ENCODE measurements at places on chromosomes 1 and 21.

- DNase-seq, result no peak
These were observed 1174.9 kb upstream of the ADGRL4 start for GRCh38 chr1:80181418-80181817.

DNA sequence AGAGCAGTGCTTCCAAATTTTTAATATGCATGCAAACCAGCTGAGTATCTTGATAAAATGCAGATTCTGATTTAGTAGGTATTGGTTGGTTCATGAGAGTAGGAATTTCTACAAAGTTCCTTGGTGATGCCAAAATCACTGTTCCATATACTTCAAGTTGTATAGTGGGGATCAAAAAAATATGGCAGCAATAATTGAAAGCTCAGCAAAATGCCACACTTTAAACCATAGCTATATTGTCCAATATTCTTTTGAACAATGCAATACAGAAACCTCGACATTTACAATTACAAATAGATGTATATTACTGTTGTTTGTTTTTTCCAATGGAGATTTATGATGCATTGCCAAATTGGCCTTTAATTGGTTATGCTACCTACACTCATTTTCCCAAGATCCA lies 55.7 kb upstream of the NCAM2 start:
- DNase-seq, result no peak

DNA sequence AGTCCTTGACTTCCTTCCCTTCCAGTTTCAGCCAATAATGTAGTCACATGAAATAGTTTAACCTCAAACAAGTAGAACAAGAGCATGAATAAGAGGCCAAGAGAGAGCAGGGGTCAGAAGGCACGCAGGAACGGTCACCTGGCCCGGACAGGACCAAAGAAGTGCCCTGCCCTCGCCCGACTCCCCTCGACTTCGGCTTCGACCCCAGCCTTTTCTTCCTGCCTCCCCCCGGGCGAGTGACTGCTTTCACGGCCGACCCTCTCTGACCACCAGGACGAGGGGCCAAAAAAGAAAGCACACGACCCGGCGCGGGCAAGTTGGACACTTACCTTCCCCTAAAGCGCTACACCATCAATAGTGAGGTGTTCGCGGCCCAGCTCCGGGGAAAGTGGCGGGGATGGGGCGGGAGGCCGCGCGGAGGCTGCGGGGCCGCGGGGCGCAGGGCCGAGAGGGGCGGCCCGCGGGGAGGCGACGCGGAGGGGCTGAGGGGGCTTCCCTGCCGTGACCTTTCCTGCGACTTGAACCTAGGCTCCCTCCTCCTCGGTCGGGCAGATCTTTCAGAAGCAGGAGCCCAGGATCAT lies 519 bp downstream of the RERE start:
- peak; percentile 6 for DNase-seq

DNA sequence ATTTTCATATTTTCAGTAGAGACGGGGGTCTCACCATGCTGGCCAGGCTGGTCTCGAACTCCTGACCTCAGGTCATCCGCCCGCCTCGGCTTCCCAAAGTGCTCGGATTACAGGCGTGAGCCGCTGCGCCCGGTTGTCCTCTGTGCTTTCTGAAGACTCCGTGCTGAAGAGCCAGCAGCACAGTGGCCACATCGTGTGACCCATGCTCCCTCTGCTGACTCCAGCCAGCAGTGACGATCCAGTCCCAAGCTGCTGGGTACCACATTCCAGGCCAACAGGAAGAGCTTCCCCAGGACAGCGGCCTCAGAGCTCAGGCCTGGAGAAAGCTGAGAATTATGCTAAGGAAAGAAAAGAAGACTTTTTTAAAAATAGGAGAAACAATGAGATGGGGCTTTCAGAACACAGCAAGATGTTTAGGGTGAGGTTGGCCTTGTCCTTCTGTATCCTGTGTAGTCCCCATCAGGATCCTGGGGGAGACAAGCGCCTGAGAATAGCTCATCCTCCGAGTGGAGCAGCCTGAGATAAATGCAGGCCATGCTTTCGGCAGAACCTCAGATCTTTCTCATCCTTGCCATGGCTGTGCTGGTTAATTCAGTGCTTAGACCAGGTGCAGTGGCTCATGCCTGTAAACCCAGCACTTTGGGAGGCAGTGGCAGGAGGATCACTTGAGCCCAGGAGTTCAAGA lies 207.1 kb downstream of the SLC35F3 start:
- no peak for DNase-seq

GRCh38 chr1:183845681-183846080 lies 40.8 kb downstream of the RGL1 start:
- no peak for DNase-seq

DNA sequence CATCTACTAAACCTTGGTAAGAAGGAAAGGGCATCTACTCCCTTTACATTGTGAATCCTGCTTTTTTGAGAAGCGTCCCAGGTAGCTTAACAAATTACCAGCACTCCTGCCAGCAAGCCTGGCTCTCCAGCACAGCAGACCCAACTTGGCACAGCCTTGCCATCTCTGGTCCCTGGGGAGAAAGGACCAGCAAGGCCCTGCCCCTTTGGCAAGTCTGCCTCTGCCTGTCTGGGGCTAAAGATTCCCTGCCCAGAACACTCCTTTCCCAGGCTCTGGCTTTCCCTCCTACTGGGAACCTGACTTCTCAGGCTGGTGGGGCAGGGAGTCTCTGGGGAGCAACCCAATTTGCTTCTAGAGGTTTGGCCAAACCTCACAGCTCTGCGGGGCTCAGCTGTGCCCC lies 68.5 kb downstream of the ATP2B4 start:
- DNase-seq, result no peak

GRCh38 chr1:36450270-36450918 lies at the start of gene OSCP1:
Gene OSCP1 (minus strand): TSS chr1:36450451. CDS start chr1:36450369, 82 bp downstream.
- peak; percentile 51 for DNase-seq

DNA sequence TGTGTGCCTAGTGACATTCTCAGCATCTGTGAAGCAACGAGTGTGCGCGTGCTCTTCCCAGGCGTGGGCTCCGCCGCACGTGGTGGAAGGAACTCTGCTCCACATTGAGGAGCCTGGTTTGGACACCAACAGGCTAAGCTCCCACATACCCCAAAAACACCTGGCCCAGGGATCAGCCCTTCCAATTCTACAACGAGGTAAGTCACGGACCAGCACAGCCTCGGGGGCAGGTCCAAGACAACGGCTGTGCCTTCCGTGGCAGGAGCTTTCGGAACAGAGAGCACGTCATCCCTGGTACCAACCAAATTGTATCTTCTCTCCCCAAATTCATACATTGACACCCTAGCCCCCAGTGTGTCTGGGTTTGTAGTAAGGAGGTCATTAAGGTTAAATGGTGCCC lies 27.2 kb upstream of the PDE9A start:
- no peak for DNase-seq

DNA sequence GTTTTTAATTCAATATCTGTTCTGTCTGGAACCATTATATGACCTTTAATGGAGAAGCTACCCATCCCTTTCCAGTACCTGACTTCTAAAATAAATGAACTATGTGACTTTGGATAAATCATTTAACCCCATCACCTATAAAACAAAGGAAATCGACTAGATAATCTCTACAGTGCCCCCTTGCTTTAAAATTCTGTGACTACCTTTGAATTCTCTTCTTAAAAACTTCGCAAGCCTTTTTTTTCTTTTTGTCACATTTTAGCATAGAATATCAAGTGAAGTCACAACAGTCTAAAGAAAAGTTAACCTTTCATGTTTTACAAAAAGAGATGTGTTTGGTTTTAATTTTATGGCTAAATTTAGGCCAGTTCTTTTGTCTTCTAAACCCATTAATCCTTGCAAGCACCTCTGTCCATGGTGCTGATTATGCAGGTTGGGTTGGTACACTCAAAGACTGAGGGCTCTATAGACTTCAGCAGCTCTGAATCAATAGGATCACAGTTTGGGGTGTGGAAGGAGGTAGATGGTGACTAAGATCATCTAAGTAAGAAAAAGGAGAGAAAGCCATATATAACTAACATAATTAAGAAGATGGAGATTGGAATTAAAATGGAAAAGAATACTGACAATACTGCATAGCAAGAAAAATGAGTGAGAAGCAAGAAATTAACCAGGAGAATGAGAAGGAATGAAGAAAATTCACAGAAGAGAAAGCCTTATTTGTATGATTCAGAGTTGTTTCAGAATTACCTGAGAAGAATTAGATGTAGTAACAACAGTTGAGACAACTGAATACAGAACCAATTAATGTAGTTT lies 59.2 kb downstream of the TBX15 start:
- DNase-seq, result no peak

DNA sequence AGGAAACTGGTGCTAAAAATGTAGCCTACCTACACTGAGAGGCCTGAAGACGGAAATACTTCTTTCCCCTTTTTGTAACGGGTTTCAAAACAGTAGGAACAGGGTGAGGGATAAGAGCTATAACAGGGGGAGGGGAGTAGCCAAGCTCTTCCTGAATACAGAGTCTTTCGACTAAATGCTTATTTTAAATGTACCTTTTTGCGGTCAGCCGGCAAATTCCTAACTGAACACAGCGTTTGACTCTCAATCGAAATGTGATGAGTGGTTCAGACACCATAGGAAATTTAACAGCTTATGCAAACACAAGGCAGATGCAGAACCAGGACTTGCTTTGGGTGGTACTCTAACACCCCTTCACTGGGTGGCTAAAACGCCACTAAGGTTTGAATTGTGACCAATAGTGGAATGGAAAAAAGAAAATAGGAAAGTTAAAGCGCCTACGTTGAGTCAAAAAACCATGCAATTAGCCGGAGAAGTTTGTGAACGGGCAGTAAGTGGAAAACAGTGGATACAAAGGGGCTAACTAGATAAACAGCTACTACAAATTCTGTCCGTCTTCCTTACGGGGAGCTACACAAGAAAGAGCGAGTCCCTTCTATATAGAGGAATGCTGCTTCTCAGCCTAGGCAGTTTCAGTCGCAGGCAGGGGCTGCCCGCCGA lies 1.7 kb downstream of the EGLN1 start:
- no peak for DNase-seq

- DNase-seq, result no peak
These were observed 8.5 kb downstream of the CHRNB2 start for GRCh38 chr1:154575951-154576566.

- no peak for DNase-seq
These were observed 1.4 kb downstream of the DESI2 start for GRCh38 chr1:244654108-244655038.

GRCh38 chr1:245390975-245391374 lies 236.2 kb downstream of the KIF26B start:
- no peak for DNase-seq

GRCh38 chr1:168627370-168627769 lies 51.0 kb downstream of the XCL1 start:
- DNase-seq, result no peak

GRCh38 chr1:1371746-1372711 lies 3.0 kb downstream of the AURKAIP1 start:
- peak; percentile 66 for DNase-seq

GRCh38 chr1:168227620-168228019 lies 1.8 kb downstream of the SFT2D2 start:
- DNase-seq, result no peak

DNA sequence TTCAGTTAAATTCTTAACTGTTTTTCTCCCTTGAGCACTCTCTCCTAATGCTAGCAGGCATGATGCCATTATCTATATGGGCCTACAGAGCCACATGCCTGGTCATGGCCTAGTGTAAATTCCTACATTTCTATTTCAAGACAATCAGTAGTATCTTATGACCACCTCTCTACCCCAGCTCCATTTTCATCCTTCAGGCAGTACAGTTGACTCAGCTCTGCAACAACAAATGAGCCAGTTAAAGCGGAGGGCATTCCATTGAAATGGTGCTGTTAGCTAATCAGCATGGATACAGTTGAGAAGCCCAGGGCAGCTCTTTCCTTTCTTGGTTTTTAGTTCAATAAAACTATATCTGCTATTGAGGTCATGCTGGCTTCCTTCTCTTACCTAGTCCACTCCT lies 150.0 kb downstream of the PPP1R12B start:
- no peak for DNase-seq

DNA sequence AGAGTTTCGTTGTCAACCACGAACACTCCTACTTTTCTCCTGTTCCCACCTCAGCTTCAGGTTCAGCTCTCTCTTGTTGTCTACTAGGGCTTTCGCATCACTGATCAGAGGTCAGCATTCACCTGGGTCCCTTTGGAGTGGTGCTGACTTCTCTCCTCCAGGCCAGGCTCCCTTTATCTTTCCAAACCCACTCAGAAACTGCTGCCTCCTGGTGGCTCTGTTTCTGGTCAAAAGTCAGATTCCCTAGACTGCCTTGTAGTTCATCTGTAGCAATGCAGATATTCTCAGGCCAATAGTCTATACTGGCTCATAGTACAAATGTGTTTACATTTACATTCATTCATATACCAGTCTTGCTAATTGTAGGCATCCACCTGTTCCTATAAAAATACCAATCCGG lies 6.4 kb upstream of the ERI3 start:
- no peak for DNase-seq

DNA sequence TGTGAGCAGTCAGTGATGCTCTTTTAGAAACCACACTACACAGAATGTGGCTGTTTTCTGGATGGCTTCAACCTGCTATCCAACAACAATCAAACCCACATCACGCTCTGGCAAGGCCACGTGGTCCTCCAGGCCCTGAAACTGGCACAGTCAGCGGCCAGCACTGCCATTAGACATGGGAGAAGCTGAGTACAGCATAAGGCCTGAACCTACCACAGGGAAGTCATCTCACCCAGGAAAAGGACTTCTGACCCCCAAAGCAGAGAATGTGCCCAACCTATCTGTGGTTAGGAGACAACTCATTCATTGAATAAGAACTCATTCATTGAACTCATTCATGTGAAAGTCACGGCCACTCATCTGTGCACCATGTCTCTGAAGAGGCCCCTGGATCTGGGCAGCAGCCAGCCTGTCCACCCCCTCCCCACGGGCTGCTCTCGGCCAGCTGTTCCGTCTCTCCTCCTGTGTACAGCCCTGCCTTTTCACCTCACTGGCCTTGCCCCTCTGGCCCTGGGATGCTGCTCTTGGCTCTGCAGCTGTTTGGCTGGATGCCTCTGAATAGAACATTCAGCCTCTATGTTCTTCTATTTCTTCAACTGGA lies 41.1 kb downstream of the C1orf198 start:
- DNase-seq, result no peak

DNA sequence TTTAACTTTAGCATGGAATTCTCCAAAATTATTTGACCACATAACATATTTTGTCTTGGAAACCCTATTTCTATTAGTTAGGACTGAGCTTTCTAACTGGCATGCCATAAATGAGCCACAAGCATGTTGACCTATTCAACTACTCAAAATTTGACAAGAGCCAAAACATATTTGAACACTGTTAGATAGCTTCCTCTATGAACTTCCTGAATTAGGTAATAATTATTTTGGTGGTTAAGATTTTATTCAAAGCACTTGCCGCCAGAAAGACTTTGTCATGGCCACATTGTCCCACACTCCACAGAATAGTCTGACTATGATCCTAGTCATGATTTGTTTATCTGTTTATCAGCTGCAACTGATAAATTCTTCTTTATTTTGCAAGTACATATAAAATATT lies 23.1 kb upstream of the CTPS1 start:
- DNase-seq, result no peak

DNA sequence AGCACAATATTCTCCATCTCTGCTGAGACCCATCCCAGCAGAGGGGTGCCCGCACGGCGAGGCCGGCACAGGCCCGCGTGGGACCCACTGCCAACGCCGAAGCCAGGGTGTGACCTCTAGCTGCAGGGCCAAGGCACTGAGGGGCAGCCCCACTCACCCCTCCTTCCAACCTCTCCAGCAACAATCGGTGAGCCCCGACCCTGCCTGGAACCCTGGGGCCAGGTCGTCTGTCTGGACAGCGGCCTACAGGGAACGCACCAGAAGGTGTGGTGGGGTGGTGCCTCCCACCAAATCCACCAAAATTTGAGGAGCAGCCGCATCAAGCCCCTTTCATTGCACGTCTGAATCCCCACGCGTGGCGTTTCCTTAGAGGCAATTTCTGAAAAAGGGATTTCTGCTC lies 63.0 kb upstream of the ADARB1 start:
- DNase-seq, result no peak

GRCh38 chr1:200740571-200741208 lies 2.0 kb downstream of the CAMSAP2 start:
- no peak for DNase-seq

All from activated CD8-positive, alpha-beta memory T cell treated with anti-CD3 and anti-CD28 coated beads for 1 hour (primary cell).